ENCODE measurements at places on chromosomes 11 and 22. TPM values are rescaled to one million over a fixed set of nuclear protein-coding genes. Genes with fewer than 3 reads are reported as not detected.
A peak's percentile ranks its signal among the peaks of the same experiment; 100 is the strongest.

DNA sequence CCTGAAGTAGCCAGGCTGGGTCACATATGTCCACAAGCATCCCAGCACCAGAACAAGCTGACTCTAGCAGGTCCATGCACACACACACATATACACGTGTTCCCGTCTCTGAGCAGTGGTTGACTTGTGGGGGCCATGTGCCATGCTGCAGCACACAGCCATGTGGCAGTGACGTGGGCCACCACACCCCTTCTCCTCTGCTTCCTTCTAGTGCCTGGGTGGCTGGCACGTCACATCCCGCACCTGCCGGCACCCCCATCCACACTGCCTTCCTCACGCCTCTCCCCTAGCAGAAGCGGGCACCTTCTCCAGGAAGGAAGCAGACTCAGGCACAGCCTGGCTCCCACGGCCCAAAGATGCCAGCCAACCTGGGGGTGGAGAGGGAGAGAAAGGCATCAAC lies 9.5 kb downstream of the SYT7 start:
- no peak for DNase-seq

SLC43A3 gene
- total RNA-seq, result 17.5 TPM

DNA sequence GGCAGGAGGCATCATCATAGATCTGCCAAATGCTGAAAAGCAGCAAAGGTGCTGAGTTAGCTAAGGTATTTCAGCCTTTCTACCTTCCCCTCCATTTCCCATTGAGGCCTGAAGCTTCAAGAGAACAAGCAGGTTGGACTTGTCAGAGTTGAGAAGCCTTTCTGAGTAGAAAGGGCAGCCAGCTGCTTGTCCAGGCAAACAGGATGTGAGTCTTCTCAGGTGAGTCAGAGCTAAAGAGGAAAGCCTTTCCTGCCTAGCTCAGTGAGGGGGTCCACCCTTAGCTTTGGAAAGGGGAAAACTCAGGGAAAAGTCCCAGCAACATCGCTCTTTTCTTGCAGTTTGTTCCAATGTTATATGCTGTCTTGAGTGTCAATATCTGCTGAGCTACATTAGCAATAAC lies 13.2 kb upstream of the MPZL2 start:
- DNase-seq, result no peak

DNA sequence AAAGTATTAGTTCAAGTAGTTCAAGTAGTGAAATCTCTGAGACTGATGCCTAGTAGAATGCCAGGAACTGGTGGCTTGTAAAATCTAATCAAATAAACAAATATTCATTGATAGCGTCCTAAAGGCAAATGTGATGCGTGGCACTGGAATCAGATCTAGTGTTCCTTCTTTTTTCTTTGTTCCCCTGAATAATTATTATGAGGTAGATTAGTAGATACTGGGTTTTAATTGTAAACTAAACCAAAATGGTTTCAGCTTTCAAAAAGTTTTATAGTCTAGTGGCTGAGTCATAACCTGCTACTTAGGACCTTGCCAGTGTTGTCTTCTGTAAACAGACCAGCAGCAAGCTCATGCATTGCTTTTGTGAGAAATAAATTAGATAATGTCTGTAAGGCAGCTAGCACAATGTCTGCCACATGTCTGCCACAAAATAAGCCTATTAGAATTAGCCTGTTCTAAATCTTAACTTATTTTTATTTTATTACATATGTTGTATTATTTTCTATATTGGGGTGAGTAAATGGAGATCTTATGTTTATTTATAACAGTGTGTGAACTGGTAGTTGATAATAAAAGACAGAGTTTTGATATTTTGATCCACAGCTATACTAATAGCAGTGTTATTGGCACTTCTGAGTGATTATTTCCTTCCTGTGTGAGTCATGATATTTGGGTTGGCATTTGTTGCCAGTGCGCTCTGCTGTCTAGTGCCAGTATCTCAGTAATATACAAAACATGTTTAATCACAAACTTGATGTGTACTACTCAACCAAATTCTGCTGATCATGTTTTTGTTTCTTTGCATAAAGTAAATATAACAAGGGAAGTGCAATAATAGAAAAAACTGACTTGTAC lies 135.7 kb downstream of the TMEM135 start:
- no peak for DNase-seq

GRCh38 chr11:86802601-86803051 lies 2.3 kb downstream of the PRSS23 start:
- peak; percentile 21 for DNase-seq

IL17REL gene
- 0.15 TPM for total RNA-seq

DNA sequence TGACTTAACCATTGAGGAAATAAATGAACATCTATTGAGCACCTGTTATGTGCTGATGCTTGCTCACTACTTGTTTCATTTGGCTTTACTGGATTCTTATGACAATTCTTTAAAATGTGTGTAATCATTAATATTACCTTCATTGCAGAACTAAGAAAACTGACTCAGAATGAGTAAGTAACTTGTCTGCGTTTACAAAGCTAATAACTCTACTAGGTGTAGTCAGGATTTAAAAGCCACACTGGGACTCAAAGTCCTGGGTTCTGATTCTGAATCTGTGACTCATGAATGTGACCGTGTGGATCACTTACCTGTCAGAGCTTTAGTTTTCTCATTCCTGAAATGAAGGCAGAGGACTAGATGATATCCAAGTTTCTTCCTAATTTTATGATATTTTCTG lies 23.4 kb upstream of the KIRREL3 start:
- no peak for DNase-seq

PHOX2A gene
- total RNA-seq, result not detected

APOBEC3B gene
- 1.0 TPM for total RNA-seq

DNA sequence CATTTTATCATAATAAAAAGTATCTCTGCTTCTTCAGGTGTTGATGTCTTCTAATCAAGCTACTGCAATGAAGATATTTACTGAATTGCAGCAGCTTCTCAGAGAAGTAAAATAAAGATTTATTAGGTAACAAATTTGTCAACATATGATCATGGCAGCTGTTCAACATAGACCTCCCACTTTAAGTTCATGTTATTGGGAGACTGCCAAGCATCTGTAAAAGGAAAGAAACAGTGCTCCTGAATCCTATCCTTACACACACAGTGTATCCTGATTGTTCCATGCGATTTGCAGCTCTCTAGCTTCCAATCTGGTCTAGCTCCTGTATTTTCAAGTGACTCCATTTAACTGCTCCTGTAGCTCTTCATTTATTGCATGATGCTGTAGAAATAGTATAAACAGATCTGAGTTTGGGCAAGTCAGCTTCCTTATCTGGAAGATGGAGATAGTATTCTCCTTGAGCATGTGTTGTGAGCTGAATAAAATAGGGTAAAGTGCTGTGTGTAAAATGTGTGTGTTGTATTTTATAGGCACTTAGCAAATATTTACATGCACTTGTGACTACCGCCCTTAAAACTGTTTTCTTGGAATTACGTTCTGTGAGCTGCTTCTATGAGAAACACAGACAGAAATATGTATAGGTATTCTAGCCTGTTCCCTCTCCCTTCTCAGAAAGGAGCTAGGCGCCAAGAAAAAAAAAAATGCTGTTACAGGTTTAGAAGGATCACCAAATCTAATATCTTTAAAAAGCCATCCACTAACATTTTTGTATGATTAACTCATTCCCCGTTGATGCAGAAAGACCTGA lies 290.6 kb downstream of the JRKL start:
- DNase-seq, result no peak

APOL3 gene
- total RNA-seq, result 1.2 TPM

- DNase-seq, result peak; percentile 83
Measured at GRCh38 chr11:62560566-62561103, 13.1 kb downstream of the EEF1G start.

- DNase-seq, result no peak
Measured at GRCh38 chr11:100774859-100775258, 87.8 kb downstream of the ARHGAP42 start.

- no peak for DNase-seq
Measured at GRCh38 chr11:86435711-86436110, 61.0 kb downstream of the CCDC81 start.

ESAM gene
- 490 TPM for total RNA-seq

DNA sequence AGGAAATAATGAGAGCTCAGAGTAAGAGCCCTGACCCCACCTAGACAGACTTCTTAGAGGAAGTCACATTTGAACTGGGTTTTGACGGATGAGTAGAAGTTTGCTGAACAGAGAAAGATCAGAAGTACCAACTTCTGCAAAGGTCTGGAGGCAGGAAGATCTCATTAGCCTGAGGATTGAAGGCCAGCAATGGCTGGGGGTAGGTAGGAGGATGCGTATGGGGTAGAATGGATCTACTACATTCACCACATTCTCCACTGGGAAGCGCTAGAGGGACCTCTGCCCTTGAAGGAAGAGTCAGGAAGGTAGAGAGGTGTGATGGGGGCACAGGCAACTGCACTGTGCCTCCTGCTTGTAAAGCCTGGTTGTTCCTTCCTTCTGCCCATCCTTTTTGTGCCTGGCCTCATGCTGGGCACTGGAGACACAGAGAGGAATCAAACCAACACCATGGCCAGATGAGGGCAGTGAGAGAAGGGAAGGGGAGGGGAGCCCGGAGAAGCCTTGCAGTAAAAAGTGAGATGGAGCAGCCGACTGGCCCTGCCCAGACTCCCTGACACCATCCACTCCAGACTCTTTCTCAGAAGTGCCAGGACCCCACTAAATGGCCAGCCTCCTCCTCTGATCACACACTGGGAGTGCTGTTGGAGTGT lies 4.9 kb downstream of the TPBGL start:
- DNase-seq, result no peak

GRCh38 chr11:125091247-125091876 lies 20.1 kb downstream of the TMEM218 start:
- peak; percentile 49 for DNase-seq

- no peak for DNase-seq
Measured at GRCh38 chr11:35289821-35290220, 129.5 kb downstream of the SLC1A2 start.

- DNase-seq, result no peak
Measured at GRCh38 chr11:44190883-44191230, 95.4 kb downstream of the EXT2 start.

- peak; percentile 46 for DNase-seq
Measured at GRCh38 chr11:58577555-58578135, 1.2 kb upstream of the ZFP91 start.

- DNase-seq, result no peak
Measured at GRCh38 chr11:74672956-74673692, 58.1 kb downstream of the CHRDL2 start.

- DNase-seq, result no peak
Measured at GRCh38 chr11:36389811-36390210, 93.7 kb downstream of the PRR5L start.

BDNF gene
- total RNA-seq, result 0.10 TPM

DNA sequence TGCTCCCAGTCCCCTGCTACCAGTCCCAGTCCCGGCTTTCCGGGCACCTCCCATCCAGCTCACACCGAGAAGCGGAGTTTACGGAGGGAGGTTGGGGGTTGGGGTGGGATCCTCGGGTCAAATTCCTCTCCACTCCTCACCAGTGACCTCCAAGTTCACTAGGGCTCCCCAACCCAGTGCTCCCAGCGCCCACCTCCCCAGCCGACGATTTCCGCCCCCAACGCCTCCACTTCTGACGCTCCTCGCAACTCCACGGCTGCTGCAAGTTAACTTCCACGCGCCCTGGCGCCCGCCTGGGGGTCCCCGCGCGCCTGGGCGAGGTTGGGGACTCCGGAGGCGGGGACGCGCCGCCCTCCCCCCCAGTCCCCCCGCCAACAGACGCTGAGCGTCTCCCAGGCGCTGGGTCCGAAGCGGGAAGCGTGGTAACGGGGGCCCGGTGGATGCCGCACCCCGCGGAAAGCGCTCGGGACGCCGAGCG lies 526 bp downstream of the TPST2 start:
- peak; percentile 38 for DNase-seq

DNA sequence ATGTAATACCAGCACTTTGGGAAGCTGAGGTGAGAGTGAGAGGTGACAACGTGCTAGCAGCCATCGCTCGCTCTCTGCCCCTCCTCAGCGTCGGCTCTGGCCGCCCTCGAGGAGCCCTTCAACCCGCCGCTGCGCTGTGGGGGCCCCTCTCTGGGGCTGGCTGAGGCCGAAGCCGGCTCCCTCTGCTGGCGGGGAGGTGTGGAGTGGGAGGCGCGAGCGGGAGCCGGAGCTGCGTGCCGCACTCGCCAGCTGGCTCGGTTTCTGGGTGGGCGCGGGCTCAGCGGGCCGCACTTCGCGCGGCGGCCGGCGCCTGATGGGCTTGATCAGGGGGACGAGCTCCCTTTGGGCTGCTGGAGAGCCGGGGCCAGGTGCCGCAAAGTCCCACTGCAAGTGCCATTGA lies 98.9 kb upstream of the UBASH3B start:
- DNase-seq, result peak; percentile 65

- DNase-seq, result no peak
Measured at GRCh38 chr11:75858613-75859012, 43.6 kb downstream of the UVRAG start.

HIRA gene
- total RNA-seq, result 36.0 TPM

CHADL gene
- 1.2 TPM for total RNA-seq

PARVG gene
- 0.90 TPM for total RNA-seq

GRCh38 chr22:46239261-46240048 lies 10.6 kb downstream of the CDPF1 start:
- no peak for DNase-seq

OR8A1 gene
- total RNA-seq, result 0.46 TPM

GRCh38 chr22:44133901-44134571 lies 46.7 kb upstream of the PARVG start:
- DNase-seq, result no peak

GRCh38 chr22:19490628-19491230 lies 11.0 kb downstream of the CDC45 start:
- no peak for DNase-seq

GUCY1A2 gene
- 0.10 TPM for total RNA-seq

- DNase-seq, result no peak
Measured at GRCh38 chr11:23574149-23574548, 713.9 kb upstream of the CCDC179 start.

- DNase-seq, result no peak
Measured at GRCh38 chr11:45930951-45931570, 8.6 kb downstream of the LARGE2 start.

- no peak for DNase-seq
Measured at GRCh38 chr11:94635072-94635471, 67.9 kb downstream of the PIWIL4 start.

DNA sequence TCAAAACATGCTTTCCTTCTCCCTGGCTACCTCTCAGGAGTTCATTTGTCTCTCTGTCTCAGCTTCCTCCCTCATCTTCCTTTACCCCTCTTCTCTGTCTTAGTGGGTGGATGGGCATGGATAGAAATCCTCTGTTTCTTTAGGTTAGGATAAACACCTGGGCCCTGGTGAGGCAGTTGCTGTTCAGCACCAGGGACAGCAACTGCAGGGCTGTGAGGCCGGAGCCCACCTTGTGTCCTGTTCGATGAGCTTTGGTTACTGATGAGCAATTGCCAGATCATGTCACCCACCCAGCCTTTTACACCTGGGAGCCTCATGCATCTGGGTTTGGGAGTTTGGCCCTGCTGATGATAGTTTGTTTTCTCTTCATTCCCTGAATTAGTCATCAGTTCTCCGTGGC lies 6.1 kb upstream of the CRYBB3 start:
- no peak for DNase-seq
